ENCODE measurements at places on chromosomes 4 and X. TPM values are rescaled to one million over a fixed set of nuclear protein-coding genes. Genes with fewer than 3 reads are reported as not detected.

DNA sequence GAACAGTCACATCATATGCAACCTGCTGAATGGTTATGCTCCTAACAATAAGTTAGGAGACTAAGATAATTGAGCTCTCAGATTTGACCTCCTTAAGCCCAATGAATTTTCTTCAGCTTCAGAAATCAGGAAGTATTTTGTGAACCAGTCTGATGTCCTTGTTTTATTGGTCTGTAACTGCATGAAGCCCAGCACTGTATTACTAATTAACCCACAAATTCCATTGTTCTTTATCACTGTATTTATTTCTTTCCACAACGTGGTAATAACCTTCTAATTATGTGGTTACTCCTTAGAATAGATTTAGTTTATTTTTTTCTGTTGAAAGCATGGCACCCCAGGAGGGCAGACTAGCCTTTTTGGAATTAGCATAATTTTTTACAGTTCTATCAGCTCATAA lies 3.9 kb upstream of the MFAP3L start:
- DNase-seq = no peak

The EREG gene
- 0.34 TPM for polyA plus RNA-seq

DNA sequence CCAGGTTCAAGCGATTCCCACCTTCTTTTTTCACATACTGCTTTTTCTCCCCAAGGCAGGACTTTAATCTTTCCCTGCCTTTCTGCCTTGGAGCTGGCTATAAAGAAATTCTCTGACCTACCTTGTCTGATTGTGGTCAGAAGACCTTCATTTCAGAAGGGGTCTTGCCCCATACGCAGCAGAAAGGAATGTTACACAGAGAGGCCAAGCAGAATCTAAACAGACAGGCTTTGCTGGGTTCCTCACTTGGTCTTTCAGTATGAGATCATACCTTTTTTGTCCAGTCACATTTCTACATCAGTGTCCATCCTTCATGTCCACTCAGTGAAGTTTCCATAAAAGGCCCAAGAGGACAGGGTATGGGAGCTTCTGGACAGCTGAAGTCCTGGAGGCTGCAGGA lies 108.3 kb upstream of the RBPJ start:
- no peak for DNase-seq

- no peak for DNase-seq
These were observed 43.1 kb upstream of the ZCCHC12 start for GRCh38 chrX:118780509-118780908.

The SPANXA1 gene
- polyA plus RNA-seq = not detected

GRCh38 chr4:183185018-183185417 lies 86.0 kb downstream of the WWC2 start:
- no peak for DNase-seq

The NAA15 gene
- 32.4 TPM for polyA plus RNA-seq

- DNase-seq = no peak
These were observed 8.9 kb upstream of the TRIML1 start for GRCh38 chr4:188130355-188130754.

GRCh38 chrX:108186811-108187210 lies 95.2 kb downstream of the ATG4A start:
- no peak for DNase-seq

DNA sequence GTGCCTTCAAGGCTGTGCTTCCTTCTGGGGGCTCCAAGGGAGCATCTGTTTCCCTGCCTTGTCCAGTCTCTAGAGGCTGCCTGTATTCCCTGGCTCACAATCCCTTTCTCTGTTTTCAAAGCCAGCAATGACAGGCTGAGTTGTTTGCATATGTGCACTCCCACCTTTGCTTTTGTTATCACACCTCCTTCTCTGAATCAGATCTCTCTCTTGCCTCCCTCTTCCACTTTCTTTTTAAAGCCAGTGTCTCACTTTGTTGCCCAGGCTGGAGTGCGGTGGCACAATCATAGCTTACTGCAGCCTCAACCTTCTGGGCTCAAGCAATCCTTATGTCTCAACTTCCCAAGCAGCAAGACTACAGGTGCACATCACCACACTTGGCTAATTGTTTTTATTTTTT lies 37.1 kb upstream of the LEF1 start:
- no peak for DNase-seq

DNA sequence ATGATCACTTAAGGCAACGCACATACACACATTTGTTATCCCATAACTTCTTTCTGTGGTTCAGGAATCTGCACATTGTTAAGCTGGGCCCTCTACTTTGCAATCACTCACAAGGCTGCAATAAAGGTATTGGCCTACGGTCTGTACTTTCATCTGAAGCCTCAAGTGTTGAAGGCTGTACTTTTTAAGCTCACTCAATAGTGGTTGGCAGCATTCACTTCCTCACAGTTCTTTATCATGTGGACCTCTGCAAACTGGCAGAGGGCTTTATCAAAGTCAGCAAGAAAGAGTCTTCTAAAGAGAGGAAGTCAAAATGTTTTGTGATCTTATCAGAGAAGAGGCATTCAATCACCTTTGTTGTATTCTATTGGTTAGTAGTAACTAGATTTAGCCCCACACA lies 301.4 kb upstream of the EPHA5 start:
- no peak for DNase-seq

The MAGEA8 gene
- 0.15 TPM for polyA plus RNA-seq

GRCh38 chr4:136383082-136383481 lies 1149.2 kb downstream of the PCDH18 start:
- no peak for DNase-seq

DNA sequence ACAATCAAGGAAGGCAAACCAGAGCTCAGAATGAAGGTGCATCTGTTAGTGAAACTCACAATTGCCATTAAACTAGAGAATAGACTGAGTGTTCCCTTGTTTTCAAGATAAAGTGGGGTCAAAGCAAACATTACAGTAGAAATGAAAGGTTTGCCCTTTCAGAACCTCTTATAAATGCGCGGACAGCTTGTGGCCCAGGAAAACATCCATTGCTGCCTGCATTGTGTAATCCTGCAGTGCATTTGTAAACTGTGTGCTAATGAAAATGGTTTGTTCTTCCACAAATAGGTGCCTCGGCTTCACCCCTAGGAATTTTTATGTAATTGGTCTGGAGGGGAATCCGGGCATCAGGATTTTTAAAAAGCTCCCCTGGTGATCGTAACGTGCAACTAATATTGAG lies 62.8 kb downstream of the SNX25 start:
- DNase-seq = no peak

DNA sequence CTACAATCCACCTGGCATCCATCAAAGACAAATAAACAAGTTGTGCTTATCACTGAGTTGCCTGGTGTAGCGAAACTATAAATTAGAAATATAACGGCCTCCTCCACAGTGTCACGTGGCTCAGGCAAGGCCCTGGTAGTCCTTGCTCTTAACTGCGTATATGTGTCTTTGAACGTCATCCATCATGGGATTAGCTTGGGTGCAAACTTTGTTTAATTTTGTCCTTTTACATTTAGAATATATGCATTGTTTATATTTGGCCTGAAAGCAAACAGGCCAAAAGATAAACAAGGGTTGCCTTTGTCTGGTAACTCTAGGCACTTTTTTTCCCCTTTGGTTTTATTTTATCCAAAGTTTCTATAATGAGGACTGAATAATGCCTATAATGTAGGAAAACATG lies 184.9 kb downstream of the KIT start:
- DNase-seq = no peak

The MED12 gene
- 60.6 TPM for polyA plus RNA-seq

DNA sequence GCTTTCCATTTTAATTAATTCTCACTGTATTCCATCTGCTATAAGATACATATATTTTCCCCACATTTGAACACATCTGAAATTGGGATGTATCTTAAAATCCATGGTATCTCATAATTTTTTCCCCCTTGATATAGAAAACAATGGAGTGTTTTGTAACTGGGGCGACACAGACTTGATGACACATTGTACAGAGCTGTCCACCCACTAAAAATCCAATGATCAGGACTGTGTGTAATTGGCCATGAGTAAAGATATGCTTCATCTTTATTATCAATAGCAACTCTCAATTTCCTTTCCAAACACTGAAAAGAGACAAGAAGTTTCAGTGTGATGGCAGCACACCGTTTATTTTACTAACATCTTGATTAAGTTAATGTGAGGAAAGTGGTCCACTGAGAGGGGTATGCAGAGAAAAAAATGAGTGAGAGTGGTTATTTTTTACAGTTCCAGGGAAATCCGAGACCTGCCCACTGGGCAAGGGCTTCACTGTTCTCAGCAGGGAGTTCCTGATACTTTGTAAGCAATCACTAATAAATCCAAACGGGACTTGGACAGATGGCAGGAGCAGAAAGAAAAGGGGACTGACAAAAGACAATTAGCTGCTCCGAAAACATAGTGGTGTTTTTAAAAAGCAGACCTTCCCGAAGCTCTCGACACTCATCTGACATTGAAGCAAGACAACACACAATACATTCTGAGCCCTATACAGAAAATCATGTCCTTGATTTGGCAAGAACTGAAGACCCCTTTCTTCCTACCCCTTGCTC lies 149.4 kb downstream of the TSPAN5 start:
- DNase-seq = no peak

The POU3F4 gene
- polyA plus RNA-seq = 0.06 TPM

GRCh38 chr4:66562276-66562806 lies 892.1 kb upstream of the EPHA5 start:
- no peak for DNase-seq

GRCh38 chr4:105414316-105414715 lies 59.5 kb downstream of the PPA2 start:
- DNase-seq = no peak

GRCh38 chr4:140311257-140311835 lies 62.1 kb upstream of the SCOC start:
- DNase-seq = no peak

DNA sequence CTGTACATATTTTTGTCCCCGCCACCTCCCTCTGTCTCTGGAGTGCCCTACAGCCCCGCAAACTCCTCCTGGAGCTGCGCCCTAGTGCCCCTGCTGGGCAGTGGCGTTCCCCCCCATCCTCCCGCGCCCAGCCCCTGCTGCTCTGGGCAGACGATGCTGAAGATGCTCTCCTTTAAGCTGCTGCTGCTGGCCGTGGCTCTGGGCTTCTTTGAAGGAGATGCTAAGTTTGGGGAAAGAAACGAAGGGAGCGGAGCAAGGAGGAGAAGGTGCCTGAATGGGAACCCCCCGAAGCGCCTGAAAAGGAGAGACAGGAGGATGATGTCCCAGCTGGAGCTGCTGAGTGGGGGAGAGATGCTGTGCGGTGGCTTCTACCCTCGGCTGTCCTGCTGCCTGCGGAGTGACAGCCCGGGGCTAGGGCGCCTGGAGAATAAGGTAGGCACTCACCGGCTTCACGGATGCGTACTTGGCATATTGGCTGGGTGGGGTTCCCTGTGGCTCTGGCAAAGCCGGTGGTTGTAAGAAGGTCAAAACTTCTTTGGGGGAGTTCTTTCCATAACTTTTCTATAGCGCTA lies 653 bp downstream of the HHIP start:
- peak; percentile 70 for DNase-seq

DNA sequence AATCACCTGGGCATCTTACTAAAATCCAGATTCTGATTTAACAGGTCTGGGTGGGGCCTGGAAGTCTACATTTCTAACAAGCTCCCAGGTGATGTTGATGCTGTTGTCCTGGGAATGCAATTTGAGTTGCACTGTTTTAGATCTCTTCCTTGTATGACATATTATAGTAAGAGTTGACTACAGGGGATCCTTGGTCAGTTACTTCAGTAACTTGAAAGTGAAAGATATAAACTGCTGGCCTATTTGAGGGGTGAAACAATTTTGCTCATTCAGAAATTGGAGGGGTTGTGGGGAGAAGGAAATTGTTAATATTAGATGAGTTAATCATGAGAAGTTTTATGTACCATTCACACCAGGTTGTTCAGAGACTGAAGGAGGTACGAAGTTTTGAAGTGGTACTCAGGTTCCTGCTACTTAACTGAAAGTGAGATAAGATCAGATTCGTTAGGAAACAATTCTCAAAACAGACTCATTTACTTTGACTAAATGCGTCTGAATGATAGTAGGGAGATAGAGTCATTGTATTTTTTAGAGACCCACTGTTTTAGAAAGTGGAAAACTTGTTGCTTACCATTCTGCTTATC lies 12.5 kb downstream of the SH2D1A start:
- no peak for DNase-seq

DNA sequence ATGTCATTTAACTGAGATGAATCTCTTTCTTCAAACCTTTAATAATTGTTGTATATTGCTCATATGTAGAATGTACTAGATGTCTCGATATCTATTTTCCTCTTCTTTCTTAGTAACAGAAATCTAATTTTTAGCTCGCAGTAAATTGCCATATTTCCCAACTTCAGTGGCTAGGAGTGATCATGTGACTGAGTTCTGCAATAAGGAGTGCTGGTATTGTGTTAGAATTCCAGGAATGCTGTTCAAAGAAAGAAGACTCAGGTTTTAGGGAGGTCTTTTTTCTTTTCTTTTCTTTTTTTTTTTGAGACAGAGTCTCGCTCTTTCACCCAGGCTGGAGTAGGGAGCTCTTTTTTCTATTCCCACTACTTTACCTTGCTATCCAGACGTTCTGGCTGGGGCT lies 81.7 kb downstream of the SLC10A7 start:
- no peak for DNase-seq

The F9 gene
- not detected for polyA plus RNA-seq

GRCh38 chrX:89053223-89053622 lies 306.2 kb downstream of the CPXCR1 start:
- DNase-seq = no peak

The GRID2 gene
- 0.14 TPM for polyA plus RNA-seq

GRCh38 chr4:53508446-53508845 lies 82.8 kb downstream of the LNX1 start:
- no peak for DNase-seq

DNA sequence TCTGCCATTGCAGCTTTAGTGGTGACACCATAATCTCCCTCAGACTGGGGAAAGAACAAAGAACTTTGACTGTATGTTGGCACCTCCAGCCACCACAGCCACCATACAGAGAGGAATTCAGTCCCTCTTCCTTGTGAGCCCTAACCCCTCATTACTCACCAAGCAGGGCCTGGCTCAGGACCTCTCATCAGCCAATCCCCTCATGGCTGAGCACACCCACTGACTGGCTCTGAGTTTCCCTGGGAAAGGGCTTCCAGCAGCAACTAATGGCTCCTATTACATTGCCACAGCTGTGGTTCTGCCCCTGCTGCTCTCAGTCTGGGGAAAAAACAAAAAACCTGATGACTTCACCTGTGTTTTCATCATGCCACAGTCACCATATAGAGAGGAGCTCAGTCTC lies 1482.6 kb downstream of the FAM133A start:
- no peak for DNase-seq

DNA sequence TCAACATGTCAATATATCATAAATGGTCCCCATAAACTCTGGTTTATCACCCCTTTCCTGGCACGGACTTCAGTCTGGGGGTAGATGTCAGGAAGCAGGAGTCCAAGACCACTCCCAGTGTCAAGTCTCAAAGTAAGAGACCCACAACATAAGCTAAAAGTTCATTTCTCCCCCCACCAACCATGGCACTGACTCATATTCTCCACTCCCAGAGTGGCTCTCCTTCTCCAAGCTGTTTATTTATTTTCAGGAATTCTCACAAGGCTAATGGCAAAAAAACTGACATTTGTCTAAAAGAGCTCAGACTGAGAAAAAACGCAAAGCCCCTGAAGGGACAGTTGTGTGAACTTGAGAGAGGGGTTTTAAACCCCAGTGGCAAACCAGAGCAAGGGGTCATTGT lies 217.0 kb downstream of the RAB28 start:
- DNase-seq = no peak

- peak; percentile 7 for DNase-seq
These were observed 323.2 kb upstream of the GIMD1 start for GRCh38 chr4:106691749-106692148.

GRCh38 chrX:111095974-111096895 lies at the start of gene PAK3:
TSS of gene PAK3 (plus strand) at chrX:111096191. CDS start at chrX:111123104, 26,913 bp downstream.
- DNase-seq = peak; percentile 41

GRCh38 chr4:149291463-149291862 lies 524.2 kb downstream of the IQCM start:
- peak; percentile 39 for DNase-seq

The SLITRK4 gene
- 1.6 TPM for polyA plus RNA-seq

Measured in left lung (tissue), 14 donors.